ENCODE measurements at places on chromosomes 13 and 19. TPM values are rescaled to one million over a fixed set of nuclear protein-coding genes. Genes with fewer than 3 reads are reported as not detected.

Gene SIGLEC9
- total RNA-seq: not detected

Gene ZIK1
- total RNA-seq: 2.8 TPM

Gene KCNN4
- total RNA-seq: 0.49 TPM

Gene RGS9BP
- total RNA-seq: 0.42 TPM

Gene CD209
- total RNA-seq: not detected

Gene CACNA1A
- total RNA-seq: 0.07 TPM

Gene CFD
- total RNA-seq: 0.49 TPM

Data from pulmonary artery endothelial cell (primary cell).